Stimulated activated CD4-positive, alpha-beta T cell treated with anti-CD3 and anti-CD28 coated beads, Interleukin-1b, Interleukin-23, amount 100 ng/mL, for 1 hour (primary cell): ENCODE measurements at places on chromosomes 4 and X.

DNA sequence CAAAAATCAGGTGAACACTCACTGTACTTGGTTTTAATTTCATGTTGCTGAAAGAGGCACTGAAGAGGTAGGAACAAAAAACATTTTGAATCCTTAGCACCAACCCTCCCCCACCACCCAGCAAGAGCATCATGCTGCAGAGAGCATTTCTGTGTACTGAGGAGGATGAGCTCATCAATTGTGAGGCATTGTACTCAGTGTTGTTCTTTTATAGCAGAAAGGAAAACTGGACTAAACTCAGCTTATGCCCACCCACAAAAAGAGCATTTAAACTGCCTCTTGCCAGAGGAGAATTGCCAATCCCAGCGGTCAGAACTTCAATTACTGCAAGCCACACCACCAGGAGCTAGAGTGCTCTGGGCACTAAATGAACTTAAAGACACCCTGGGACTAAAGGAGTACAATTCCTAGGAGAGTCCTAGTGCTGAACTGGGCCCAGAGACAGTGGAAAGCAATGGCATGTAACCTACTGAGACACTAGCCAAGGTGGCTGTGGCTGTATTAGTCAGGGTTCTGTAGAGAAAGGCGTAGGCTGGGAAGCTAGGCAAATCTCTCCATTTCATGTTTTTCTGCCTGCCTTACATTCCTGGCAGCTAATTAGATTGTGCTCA is 280.7 kb upstream of the KLHL4 start:
- no peak for DNase-seq

GRCh38 chr4:72975488-72975784 is 94.1 kb downstream of the COX18 start:
- DNase-seq = no peak

DNA sequence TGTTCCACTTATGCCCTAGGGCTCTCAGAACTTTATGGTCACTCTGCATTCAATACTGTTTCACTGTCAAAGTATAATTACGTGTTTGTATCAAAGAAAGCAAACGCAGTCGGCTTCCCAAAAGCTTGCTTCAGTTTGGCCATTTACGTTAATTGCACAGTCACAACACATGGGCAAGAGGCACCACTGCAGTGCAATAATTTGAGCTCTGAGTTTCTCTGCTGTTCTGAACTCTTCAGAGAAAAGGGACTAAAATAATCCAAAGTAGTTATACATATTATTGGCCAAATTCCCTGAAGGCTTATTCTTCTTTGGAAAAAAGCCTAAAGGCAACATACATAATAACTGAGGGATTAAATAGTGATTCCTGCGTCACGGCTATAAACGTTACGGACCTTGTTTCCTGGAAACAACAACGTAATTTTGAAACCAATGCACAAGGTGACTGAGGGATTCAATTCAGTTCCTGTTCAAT is 51.3 kb downstream of the RNF150 start:
- no peak for DNase-seq

DNA sequence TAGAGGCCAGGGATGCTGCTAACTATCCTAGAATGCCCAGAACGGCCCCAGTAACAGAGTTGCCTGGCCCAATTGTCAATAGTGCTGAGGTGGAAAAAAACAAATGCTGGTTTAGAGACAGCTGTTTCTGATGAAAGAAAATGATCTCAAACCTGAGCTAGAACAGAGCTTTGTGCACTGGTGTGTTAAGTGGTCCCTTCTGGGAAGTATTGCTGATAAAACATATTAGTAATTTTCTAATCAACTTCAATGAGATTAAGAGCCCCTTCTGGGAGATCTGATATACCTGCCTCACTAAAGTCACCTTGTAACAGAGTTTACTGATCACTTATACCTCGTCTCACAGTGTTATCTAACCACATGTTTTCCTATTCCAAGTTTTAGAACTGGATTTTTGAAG is 42.1 kb downstream of the SMPX start:
- DNase-seq = no peak

DNA sequence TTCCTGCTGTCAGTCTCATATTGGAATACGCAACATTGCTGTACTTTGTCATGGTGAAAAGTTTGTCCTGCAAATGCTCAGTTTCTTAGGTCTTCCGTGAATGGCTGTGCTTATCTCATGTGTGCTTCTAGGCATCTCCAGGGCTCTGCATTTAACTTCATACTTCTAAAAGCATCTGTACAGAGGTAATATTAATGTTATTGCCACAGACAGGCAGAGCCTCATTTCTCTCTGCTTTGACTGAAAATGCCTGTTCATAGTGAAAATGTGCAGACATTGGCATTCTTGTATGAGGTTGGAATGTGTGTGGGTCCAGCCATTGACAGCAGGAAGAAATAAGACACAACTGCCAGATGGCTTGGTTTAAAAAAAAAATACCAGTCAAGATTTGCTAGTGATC is 140.1 kb upstream of the TTC29 start:
- no peak for DNase-seq

DNA sequence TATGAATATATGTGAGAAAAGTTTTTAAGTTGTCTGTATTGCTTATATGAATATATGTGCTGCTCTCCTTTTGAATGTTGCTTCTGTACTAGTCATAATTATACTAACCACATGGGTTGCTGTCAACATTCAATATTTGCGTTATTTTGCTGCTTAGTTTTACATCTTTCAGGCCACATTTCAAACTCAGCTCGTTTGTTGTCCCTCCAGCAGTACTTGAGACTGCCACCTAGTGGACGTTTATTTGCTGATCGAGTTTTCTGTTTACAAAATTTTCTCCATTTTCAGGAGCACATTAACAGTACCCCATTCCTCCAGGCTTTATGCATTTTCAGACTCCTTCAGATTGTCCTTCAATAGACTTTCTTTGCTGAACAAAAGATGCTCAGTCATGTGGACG is 75.8 kb downstream of the NUDT11 start:
- no peak for DNase-seq

DNA sequence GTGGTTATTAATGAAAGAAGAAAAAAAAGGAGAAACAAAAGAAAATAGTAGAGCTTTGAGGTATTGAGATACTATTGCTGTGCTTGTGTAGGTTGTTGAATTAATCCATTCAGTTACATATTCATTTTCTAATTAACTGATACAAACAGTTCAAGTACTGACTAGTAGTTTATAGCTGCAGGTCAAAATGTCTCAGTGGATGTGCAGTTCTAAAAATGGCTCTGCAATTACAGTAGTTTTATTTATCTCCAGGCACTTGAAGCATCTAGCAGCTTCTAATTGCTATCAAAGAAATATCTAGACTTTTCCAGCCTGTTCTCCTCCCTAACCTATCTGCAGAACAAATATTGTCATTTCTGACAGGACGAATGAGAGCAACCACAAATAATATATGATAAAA is 1887.7 kb upstream of the PCDH7 start:
- no peak for DNase-seq
